Type B pancreatic cell (in vitro differentiated cells): ENCODE measurements at places on chromosomes 4 and X. TPM values are rescaled to one million over a fixed set of nuclear protein-coding genes. Genes with fewer than 3 reads are reported as not detected.
A peak's percentile ranks its signal among the peaks of the same experiment; 100 is the strongest.

ATP8A1 gene
- total RNA-seq: 10.3 and 11.6 TPM in 2 replicates

TMEM271 gene
- total RNA-seq: 0.21 and 0.36 TPM in 2 replicates

TKTL2 gene
- not detected in 2 replicates for total RNA-seq

CT45A5 gene
- total RNA-seq: not detected in 2 replicates

CLNK gene
- total RNA-seq: not detected in 2 replicates

NLGN3 gene
- 0.86 and 17.9 TPM in 2 replicates for total RNA-seq

NAA11 gene
- not detected in 2 replicates for total RNA-seq

CT83 gene
- 2.1 TPM in 1 of 2 replicates, not detected in the other for total RNA-seq

LONRF3 gene
- 0.88 and 1.5 TPM in 2 replicates for total RNA-seq

HSFX2 gene
- not detected in 2 replicates for total RNA-seq

FAM3A gene
- 34.1 and 35.9 TPM in 2 replicates for total RNA-seq

CXCL10 gene
- 0.31 and 0.60 TPM in 2 replicates for total RNA-seq

NAP1L2 gene
- 2.1 and 2.5 TPM in 2 replicates for total RNA-seq

TIGD4 gene
- total RNA-seq: 0.98 and 1.8 TPM in 2 replicates

HSFX3 gene
- not detected in 2 replicates for total RNA-seq

MAPK10 gene
- total RNA-seq: 7.9 and 19.1 TPM in 2 replicates

HERC5 gene
- total RNA-seq: 1.4 and 1.6 TPM in 2 replicates

LRP2BP gene
- 0.74 and 1.0 TPM in 2 replicates for total RNA-seq

DNA sequence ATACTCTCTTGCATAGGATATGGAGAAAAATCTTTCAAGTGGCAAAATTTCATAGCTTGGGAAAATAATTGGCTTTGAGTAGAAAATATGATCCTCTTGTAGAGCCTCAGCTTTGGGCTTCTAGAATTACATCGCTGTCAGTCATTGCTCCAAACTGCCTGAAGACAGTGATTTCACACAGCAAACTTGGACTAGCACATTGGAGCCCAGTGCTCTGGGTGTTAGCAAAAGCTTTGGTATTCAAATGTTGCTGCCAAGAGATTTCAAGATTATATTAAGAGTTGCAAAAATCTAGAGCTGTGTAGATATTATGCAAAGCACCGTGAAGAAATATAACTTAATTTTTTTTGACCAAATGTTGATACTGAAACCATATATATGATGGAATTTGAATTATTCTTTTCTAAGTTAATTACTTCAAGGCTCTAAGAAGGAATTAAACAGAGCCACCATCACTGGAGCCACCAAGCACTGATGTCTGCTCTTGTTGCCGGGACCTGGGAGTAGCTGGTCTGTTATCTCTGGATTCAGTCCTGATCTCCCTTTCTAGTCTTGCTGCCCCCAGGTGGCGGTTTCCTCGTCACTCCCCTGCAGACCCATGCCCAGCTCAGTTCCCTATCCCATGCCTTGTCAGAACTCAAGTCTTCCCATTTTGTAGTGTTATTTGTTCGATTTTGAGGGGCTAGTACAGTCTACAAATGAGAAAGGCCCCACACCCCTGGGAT lies 260.7 kb upstream of the SFRP2 start:
- DNase-seq: no peak

GRCh38 chr4:112361181-112361791 lies 64.1 kb downstream of the ALPK1 start:
- DNase-seq: no peak

GRCh38 chr4:169846396-169846795 lies 88.7 kb upstream of the HPF1 start:
- no peak for DNase-seq

GRCh38 chr4:41933997-41934503 lies 1.2 kb upstream of the TMEM33 start:
- DNase-seq: no peak

DNA sequence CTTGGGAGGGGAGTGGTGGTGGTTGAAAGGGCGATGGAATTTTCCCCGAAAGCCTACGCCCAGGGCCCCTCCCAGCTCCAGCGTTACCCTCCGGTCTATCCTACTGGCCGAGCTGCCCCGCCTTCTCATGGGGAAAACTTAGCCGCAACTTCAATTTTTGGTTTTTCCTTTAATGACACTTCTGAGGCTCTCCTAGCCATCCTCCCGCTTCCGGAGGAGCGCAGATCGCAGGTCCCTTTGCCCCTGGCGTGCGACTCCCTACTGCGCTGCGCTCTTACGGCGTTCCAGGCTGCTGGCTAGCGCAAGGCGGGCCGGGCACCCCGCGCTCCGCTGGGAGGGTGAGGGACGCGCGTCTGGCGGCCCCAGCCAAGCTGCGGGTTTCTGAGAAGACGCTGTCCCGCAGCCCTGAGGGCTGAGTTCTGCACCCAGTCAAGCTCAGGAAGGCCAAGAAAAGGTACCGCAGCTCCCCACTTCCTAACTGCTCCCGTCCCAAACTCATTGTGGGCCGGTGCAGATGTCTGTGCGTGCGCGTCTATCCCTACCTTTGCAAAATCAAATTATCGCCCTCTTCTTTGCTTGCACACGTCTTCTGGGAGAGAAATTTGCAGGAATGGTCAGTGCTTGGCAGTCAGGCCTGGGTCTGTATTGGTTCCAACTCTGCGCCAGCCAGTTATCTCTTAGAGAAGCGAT lies 533 bp downstream of the IL15 start:
- DNase-seq: no peak

DNA sequence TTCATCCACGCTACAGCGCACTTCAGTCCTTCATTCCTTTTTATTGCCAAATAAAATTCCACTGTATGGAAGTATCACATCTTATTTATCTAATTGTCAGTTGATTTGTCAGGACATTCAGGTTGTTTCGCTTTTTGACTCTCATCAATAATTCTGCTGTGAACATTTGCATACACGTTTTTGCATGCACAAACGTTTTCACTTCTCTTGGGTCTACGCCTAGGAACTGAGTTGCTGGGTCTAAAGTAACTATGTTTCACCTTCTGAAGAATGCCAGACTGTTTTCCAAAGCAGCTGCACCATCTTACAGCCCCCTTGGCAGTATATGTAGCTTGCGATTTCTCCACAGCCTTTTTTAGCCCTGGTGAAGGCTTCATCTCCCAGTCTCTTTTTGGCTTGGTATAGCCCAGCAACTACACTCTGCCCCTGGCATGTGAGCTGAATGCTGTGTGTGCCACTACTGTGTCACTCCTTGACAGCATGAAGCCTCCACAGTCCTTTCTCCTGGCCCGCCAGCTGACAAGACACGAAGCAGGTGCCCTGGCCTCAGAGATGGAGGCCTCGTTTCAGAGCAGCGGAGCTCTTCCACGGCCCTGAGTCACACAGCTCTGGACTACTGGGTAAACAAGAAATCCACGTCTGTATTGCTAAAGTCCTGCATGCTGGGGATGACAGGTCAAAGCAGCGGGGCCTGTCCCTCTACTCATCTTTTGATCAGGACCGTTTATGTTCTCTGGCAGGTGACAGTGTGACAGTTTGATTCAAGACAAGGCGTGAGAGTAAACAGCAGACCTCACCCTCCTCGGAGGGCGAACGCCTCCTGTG lies 75.5 kb downstream of the NSUN7 start:
- DNase-seq: no peak

- DNase-seq: no peak
These were observed 493 bp upstream of the UCHL1 start for GRCh38 chr4:41256131-41256739.

DNA sequence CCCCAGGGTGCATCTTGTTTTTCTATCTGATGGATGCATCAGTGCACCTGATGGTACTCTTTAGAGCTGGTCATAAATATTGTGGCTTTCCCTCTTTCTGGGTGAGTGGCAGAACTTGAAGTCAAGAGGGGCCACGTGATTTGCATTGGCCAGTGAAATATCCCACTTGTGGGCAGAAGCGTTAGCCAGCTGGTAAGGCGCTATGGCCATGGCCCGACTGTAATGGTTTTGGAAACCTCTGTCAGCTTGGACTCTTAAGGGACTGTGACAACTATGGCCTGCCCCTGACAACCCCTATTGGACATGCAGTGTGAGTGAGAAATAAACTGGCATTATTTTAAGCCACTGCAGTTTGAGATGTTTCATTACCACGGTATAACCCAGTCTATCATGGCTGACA lies 72.8 kb downstream of the SEL1L3 start:
- DNase-seq: no peak

GRCh38 chr4:88995874-88996273 lies 61.1 kb downstream of the FAM13A start:
- no peak for DNase-seq

DNA sequence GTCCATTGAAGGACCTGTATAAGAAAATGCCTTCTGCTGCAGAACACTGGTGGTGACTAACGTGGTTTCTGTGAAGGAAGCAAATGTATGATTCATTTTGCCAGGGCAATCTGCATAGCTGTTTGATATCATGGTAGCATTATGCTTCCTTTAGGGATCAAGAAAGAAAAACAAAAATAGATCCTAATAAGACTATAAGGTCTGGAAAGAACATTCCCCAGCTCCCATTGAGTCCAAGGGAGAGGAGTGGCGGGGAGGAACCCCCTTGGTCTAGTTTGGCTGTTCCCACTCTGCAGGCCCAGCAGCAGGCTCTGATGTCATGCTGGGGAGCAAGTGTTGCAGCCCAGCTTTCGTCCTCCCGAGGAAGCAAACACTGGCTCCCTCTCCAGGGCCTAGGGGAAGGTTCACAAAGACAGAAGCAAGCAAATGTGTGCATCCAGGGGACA lies 154.5 kb upstream of the GALNT7 start:
- no peak for DNase-seq

DNA sequence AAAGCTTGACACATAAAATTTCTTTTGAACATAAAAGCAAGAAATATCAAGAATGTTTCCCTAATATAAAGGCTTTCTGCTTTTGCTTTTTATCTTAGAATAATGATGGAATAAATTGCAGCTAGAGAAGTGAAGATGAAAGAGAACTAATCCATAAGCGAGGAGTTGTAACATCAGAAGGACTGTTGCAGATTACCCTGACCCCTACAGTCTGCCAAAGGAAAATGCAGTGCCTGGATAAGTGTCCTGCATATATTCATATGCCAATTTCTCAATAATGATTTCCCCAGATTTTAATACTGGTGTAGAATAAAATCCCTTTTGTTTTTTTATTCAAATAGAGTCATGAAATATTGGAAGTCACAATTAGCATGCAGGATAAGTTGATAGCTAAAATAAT lies 115.9 kb downstream of the MAGEC2 start:
- no peak for DNase-seq

DNA sequence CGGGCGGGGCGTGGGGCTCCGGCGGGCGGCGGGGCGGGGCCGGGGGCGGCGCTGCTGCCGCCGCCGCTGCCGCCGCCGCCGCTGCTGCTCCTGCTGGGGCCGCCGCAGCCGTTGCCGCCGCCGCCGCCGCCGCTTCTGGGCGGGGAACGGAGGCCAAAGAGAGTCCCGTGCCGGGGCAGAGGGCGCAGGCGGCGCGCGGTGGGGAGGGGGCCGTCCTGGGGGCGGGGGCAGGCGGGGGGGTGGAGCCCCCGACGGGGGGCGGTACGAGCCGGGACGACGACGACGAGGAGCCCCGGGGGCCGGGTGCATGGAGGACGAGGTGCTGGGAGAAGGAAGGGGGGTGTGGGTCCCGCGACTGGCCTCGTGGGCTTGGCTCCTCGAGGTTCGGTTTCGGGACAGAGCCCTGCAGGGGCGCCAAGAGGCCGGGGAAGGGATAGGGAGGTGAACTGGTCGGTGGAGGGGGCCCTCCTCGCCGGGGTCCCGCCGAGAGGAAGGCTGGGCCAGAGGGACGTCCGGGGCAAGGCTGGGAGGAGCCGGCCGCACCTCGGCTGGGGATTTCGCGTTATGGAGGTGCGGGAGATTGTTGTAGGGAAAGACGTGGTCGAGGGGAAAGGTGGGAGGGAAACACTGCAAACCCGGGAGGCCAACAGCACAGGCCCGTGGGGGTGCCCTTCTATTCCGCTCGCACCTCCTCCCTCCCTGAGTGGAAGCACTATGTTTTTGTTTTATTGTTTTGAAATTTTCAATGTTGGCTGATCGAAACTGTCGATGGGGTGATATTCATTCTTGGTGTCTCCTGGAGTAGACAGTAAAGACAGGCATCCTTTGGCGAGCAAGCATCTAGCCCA lies 1.9 kb downstream of the BCORL1 start:
- DNase-seq: peak; percentile 71

GRCh38 chr4:23374259-23374658 lies 515.6 kb downstream of the PPARGC1A start:
- no peak for DNase-seq

GRCh38 chrX:79708581-79708980 lies 306.0 kb upstream of the TBX22 start:
- DNase-seq: no peak

DNA sequence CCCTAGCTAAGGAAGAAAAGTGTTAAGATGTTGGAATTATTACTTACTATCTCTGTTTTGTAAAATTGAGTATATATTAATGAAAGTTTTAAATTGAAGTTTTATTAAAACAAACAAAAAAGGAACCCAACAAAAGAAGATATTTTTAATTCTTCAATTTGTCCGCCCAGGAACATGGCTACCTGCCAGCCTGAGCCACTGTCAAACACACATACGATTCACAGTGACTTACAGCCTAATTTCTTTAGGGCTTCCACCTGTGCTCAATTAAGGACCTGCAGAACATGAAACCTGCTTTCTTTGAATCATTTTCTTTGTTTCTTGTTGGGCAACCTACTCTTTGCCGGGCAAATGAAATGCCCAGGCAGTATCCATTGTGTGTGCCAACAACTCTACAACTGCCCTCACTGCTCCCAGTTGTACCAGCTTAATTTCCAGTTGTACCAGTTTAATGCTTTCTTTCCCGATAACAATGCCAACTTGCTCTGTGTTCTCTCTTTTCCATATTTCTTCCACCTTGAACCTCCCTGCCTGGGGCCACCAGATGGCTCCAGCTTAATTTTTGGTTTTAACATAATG lies 181.7 kb downstream of the GBA3 start:
- no peak for DNase-seq

DNA sequence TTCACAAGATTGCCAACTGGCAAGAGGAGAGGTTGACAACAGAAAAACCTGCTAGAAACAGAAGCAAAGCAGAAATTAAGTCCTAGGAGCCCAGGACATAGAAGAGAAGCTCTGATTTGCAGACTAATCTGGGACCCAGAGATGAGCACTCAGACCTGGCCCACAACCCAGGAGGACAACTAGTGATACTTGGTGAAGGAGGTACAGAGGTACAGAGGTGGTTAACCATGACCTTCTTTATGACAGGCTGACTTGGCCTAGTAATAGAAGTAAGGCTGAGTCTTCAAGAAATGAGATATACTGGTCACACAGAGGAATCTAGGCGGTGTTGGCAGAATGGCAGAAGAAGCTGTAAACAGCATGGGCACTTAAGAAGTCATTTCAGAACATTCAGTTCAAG lies 43.6 kb downstream of the ANXA5 start:
- DNase-seq: no peak

DNA sequence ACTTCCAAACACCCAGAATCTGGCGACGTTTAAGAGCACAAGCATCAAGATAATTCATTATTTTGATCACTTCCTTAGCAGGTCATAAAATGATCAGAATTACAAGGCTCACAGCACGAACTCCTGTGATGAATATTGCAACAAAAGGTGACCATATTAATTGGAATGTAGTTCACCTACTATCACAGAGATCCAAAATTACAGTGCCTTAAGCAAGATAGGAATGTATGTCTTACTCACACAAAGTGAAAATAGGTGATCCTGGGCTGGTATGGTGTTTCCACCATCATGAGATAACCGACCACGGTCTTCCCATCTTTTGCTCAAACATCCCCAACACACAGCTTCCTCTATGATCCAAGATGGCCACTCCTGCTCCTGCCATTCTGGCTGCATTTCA lies 131.2 kb downstream of the SCFD2 start:
- DNase-seq: no peak
